ENCODE measurements at places on chromosomes 12 and 14. TPM values are rescaled to one million over a fixed set of nuclear protein-coding genes. Genes with fewer than 3 reads are reported as not detected.

The ACVRL1 gene
- total RNA-seq: 31.7 TPM

The NTF3 gene
- total RNA-seq: 1.1 TPM

The RERG gene
- total RNA-seq: 3.8 TPM

The OTOGL gene
- total RNA-seq: 0.27 TPM

The JPH4 gene
- total RNA-seq: 0.22 TPM

The OR6C75 gene
- not detected for total RNA-seq

The ASPG gene
- total RNA-seq: 28.2 TPM

The CFAP54 gene
- 0.10 TPM for total RNA-seq

The NEMF gene
- 50.1 TPM for total RNA-seq

DNA sequence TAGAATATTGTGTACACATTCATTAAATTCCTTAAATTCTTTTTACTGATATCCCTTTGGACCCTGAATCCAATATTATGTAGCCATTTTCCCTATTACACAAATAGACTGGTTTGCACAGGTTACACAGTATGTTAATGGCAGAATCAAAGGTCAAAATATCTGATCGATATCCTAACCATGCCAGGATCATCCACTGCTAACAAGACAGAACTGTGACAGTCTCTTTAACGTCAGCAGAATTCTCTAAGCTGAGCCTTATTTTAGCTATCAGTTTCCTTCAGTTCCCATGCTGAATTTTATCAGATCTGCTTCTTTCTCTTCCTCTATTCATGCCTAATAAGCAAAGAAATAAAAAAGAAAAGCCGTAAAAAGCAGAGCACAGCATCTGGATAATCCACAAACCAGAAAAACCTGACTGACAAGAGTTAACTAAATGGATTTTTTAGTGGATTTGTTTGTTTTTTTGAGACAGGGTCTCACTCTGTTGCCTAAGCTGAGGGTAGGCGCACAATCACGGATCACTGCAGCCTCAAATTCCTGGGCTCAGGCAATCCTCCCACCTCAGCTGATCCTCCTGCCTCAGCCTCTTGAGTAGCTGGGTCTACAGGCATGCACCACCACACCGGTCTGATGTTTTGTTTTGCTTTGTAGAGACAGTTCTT lies 130.4 kb downstream of the PAWR start:
- DNase-seq: no peak

DNA sequence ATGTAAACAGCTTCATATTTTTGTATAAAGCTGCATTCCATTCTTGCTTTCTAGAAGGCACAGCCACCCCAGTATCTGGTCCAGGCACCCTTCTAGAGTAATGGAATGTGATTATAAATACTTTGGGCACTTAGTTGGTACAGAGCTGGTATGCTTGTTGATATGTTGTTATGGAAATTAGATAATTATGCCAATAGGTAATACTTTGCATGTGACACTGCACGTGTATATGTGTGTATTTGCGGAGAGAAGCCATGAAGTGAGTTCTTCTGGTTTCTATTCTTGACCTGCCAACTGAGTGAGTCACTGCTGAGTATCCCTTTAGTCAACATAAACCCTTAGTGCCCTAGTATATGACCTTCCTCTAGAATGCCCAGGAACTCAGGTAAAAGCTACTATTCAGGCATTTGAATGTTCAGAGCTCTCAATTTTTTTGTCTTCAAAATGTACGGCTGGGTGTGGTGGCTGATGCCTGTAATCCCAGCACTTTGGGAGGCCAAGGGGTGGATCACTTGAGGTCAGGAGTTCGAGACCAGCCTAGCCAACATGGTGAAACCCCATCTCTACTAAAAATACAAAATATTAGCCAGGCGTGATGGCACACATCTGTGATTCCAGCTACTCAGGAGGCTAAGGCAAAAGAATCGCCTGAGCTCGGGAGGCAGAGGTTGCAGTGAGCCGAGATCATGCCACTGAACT lies 6.2 kb upstream of the TCP11L2 start:
- DNase-seq: no peak

- DNase-seq: no peak
These were observed 581.9 kb downstream of the VRK1 start for GRCh38 chr14:97379091-97379531.

DNA sequence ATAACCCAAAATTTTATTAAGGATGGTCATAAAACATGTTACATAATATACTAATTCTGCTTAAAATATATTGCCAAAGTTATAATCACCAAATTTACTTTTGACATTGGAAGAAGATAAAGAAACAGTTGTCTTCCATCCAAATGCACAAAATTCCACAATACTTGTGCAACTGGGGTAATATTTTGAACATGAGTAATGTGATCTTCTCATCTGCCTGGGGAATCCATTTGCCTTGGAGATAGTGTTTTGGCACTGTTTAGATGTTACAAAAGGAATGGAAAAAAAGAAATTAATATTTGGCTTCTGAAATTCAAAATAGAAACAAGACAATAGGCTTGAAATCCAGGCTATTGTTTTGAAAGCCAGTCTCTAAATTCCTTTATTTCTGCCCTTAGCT lies 9.1 kb downstream of the GPR19 start:
- DNase-seq: no peak

GRCh38 chr14:57755018-57755521 lies 110.8 kb downstream of the SLC35F4 start:
- DNase-seq: no peak

DNA sequence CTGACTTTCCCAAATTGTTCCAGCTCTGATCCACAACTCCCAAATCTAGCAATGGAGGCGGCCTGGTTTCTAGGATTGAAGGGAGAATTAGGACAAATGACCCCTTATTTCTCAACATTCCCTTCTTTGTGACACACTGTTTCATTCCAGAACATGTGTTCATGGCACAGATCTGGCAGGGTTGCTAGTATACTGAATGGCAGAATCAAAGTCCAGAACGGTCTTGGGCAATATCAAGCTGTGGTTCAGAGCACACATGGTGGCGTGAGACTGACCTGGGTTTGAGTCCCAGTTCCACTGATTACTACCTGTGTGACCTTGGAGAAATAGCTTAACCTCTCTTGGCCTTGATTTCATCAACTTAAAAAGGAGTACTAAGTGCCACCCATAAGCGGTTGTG lies 152.5 kb downstream of the SAMD4A start:
- no peak for DNase-seq

- DNase-seq: no peak
These were observed 127.2 kb downstream of the IPO8 start for GRCh38 chr12:30568453-30568852.

DNA sequence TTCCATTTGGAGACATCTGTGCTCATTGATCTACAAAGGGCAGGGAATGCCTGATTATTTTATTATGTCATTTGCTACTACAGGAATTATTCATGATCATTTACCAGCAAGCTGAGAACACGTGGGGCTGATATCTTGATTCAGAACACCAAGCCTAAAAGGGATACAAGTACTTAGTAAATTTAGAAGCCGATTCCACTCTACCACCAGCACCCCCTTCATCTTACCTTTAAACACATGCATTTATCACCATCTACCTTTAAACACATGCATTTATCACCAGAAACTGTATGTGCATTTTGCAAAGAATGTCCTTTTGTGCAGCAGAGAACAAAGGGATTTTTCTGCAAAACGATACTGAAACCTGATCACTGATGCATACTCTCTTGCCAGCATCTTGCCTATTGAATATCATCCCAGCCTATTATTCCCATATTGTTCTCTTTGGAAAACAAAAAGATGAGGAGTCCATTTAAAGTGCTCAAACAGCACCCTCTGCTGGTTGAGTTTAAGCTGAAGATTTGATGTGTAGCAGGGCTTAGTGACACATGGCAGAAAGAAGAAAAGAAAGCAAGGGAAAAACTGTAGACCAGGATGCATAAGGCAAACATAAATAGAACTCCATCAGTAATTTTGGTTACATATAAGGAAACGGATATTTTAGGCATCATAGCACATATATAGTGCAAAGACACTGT lies 132.6 kb upstream of the PLEKHG7 start:
- no peak for DNase-seq

DNA sequence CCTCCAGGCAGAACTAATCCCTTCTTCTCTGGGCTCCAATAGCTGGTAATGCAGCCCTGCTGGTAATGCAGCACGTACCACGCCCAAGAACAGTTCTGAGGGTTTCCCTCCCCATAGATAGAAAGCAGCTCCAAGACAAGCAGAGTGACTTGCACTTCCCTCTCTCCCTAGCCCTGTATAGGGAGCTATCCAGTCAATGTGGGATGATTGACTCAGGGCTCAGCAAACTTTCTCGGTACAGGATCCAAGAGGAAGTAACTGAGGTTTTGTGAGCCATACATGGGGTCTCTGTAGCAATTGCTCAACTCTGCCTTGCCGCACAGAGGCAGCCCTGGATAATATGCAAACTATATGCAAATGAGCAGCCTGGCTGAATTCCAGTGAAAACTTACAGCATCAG lies 15.5 kb upstream of the FKBP4 start:
- no peak for DNase-seq

GRCh38 chr14:86513564-86513963 lies 983.6 kb downstream of the FLRT2 start:
- DNase-seq: no peak

GRCh38 chr12:68111995-68112394 lies 47.5 kb downstream of the IFNG start:
- no peak for DNase-seq

- no peak for DNase-seq
These were observed 22.4 kb upstream of the GPR33 start for GRCh38 chr14:31510222-31510621.

- no peak for DNase-seq
These were observed 76.5 kb downstream of the TMEM132D start for GRCh38 chr12:129827102-129827865.

- no peak for DNase-seq
These were observed 357.4 kb downstream of the TMEM117 start for GRCh38 chr12:44193281-44193680.

DNA sequence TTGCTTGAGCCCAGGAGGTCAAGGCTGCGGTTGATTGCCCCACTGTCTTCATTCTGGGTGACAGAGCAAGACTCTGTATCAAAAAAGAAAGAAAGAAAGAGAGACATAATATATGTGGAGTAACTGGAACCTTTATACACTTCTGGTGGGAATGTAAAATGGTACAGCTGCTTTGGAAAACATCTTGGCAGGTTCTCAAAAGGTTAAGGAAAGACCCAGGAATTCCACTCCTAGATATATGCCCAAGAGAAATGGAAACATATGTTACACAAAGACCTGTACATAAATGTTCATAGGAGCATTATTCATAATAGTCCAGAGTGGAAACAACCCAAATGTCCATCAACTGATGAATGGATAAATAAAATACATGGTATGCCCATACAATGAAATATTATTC lies 7.2 kb downstream of the RBMS2 start:
- DNase-seq: no peak

DNA sequence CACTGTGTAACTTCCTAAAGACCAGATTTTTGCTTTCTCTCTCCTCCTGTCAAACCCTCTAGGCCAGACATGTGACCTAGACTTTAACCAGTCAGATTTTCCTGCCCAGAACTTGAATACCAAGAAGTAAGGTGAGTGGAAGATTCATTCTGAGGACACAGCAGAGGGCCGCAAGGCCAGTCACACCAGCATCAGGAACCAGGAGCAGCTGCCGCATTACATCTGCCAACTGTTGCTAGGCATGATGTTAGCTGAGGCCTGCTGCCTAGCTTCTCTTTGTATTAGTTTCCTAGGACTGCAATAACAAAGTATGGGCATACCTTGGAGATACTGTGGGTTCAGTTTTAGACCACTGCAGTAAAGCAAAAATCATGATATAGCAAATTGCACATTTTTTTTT lies 101.9 kb upstream of the BMP4 start:
- no peak for DNase-seq

Data from left ventricle myocardium superior (tissue), 1 donor.